ENCODE measurements at places on chromosomes 4 and X. TPM values are rescaled to one million over a fixed set of nuclear protein-coding genes. Genes with fewer than 3 reads are reported as not detected.

GRCh38 chrX:679291-679979 lies 48.8 kb downstream of the SHOX start:
- no peak for DNase-seq

- DNase-seq: no peak
These were observed 17.2 kb downstream of the EDNRA start for GRCh38 chr4:147498031-147498660.

The OTUD6A gene
- total RNA-seq: not detected

- DNase-seq: no peak
These were observed 485.3 kb downstream of the IL15 start for GRCh38 chr4:142121448-142122350.

- DNase-seq: no peak
These were observed 835.5 kb downstream of the PDHA2 start for GRCh38 chr4:96675416-96675815.

DNA sequence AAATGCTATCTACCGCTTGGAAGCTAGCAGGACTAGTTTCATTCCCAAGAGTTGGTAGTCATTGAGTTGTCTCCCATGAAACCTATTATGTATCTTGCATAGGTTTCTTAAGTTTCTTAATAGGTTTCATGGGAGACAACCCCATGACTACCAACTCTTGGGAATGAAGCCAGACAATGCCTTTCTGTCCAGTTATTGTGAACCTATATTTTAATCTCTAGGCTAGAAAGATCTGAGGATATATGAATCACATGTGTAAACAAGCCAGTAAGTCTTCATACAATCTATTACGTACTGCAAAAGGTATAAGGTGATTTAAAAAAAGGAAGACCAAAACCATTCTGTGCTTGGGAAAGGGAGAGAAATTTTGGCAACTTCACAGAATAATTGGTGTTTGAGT lies 162.6 kb downstream of the INPP4B start:
- DNase-seq: no peak

GRCh38 chrX:113868711-113869110 lies 715.2 kb upstream of the HTR2C start:
- DNase-seq: no peak

GRCh38 chr4:184061582-184061981 lies 156.1 kb downstream of the ENPP6 start:
- no peak for DNase-seq
